ENCODE measurements at places on chromosomes 3 and 15. TPM values are rescaled to one million over a fixed set of nuclear protein-coding genes. Genes with fewer than 3 reads are reported as not detected.

- no peaks in the 10 kb centered on the region for H3K4me1 ChIP-seq
- no peaks in the 10 kb centered on the region for H3K27me3 ChIP-seq
- H3K4me3 ChIP-seq, result peak within 1 kb of the TSS; percentile 42
- H3K27ac ChIP-seq, result no peak within 1 kb of the TSS
- no peak for DNase-seq
Measured at GRCh38 chr15:71114887-71115566, at the start of gene THSD4. Gene THSD4 (plus strand): TSS chr15:71115471.

GRCh38 chr3:195009616-195010015 is 261.3 kb downstream of the XXYLT1 start:
- H3K4me3 ChIP-seq, result no peak overlapping the region
- no peaks in the 10 kb centered on the region for H3K27me3 ChIP-seq
- DNase-seq, result no peak
- no peaks in the 10 kb centered on the region for H3K36me3 ChIP-seq
- H3K27ac ChIP-seq, result no peak overlapping the region

GRCh38 chr15:101022876-101023275 is 103.7 kb downstream of the LRRK1 start:
- DNase-seq, result peak; percentile 12
- no peaks in the 10 kb centered on the region for H3K27me3 ChIP-seq
- no peaks in the 10 kb centered on the region for H3K4me1 ChIP-seq
- no peak overlapping the region for H3K4me3 ChIP-seq

DNA sequence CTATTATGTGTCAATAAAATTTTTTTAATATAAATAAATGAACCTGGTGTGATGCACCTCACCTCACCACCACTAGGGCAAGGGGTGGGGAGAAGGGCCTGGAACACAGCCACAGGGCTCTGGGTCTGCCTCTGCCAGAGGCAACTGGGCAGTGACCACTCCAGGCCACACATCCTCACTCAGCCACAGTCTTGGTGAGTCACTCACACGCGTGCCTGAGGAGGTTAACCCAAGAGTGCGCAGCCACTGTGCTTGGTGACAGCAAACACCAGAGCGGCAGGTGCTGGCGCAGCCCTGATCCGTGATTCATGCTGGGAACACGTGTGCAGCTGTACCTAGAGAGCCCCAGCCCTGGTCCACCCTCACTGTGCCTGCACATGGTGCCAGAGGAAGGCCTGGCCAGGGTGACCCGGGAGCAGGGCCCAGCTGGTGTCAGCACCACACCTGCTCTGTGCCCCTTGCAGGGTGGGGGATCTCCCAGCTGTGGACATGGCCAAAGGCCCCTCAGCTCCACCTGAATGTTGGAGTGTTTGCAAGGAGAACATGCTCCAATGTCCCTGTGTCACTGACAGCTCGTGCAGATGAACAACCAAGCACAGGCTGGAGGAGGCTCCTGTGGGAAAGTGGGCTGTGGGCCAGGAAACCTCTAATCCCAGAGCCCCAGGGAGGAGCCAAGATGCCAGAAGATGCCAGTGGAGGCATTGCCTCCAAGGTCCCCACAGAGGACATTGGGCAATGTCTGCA is 2.1 kb downstream of the SLC41A3 start:
- peak; percentile 80 for DNase-seq
- no peaks in the 10 kb centered on the region for H3K4me1 ChIP-seq
- no peak overlapping the region for H3K4me3 ChIP-seq
- H3K27ac ChIP-seq, result no peak overlapping the region
- H3K27me3 ChIP-seq, result no peaks in the 10 kb centered on the region
- H3K36me3 ChIP-seq, result no peaks in the 10 kb centered on the region

GRCh38 chr3:55333923-55334322 is 153.2 kb downstream of the WNT5A start:
- no peak for DNase-seq
- no peaks in the 10 kb centered on the region for H3K27me3 ChIP-seq
- H3K4me1 ChIP-seq, result no peaks in the 10 kb centered on the region
- H3K4me3 ChIP-seq, result no peak overlapping the region

DNA sequence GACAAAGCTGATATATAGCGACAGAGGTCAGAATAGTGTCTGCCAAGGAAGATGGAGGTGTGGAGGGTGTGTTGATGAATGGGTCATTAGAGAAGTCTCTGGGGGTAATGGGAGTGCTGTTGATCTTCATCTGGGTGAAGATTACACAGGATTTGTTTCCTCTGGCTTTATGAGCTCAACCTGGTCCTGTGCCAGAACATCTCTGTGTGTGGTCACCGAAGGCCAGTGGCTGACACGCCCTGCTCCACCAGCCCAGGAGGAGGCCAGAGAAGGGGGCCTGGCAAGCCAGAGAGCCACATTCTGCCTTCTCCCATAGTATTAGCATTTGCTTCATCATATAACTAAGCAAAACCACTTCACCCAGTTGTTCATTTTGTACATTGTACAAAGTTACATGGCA is 121.1 kb downstream of the ZNF621 start:
- no peak for DNase-seq
- H3K4me3 ChIP-seq, result no peak overlapping the region
- no peaks in the 10 kb centered on the region for H3K36me3 ChIP-seq
- H3K27ac ChIP-seq, result no peak overlapping the region
- H3K4me1 ChIP-seq, result no peaks in the 10 kb centered on the region

GRCh38 chr15:69578787-69579583 is 126.4 kb downstream of the RPLP1 start:
- H3K36me3 ChIP-seq, result no peaks in the 10 kb centered on the region
- no peak overlapping the region for H3K4me3 ChIP-seq
- peak overlapping the region; percentile 26 for H3K27ac ChIP-seq
- DNase-seq, result no peak
- no peaks in the 10 kb centered on the region for H3K27me3 ChIP-seq
- H3K4me1 ChIP-seq, result peaks cover 15% of the 10 kb centered on the region

Gene TIGIT
- total RNA-seq, result 2.5 TPM

Gene C3orf52
- total RNA-seq, result 31.0 TPM
